ENCODE measurements at places on chromosomes 5 and 9.

DNA sequence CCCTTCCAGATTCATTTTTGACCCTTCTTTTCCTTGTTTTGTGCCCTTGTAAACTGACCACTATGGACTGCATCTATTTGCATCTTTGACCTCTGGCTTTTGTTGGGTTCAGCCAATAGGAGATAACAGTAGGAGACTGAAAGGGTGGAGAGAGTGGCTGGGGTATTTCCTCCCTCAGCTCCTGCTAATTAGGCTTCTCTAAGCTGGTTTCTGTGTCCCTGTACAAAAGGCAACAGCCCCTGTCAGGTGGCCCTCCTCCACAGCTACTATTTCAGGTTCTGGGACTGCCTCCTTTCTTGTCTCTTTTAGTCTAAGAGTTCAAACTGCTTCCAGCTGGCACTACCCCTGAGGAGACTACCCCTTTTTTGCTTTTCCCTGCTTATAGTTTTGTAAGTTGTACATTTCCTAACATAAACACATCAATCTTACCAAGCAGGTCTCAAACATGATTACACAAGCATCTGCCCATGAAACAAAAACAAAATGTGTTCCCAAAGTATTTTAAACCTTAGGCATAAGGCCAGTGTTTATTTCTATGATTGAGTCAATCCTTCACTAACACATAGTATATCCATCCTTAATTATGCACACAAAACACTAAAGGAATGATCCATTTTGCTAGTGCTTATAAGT lies 262.0 kb upstream of the TRPM3 start:
- DNase-seq: no peak

DNA sequence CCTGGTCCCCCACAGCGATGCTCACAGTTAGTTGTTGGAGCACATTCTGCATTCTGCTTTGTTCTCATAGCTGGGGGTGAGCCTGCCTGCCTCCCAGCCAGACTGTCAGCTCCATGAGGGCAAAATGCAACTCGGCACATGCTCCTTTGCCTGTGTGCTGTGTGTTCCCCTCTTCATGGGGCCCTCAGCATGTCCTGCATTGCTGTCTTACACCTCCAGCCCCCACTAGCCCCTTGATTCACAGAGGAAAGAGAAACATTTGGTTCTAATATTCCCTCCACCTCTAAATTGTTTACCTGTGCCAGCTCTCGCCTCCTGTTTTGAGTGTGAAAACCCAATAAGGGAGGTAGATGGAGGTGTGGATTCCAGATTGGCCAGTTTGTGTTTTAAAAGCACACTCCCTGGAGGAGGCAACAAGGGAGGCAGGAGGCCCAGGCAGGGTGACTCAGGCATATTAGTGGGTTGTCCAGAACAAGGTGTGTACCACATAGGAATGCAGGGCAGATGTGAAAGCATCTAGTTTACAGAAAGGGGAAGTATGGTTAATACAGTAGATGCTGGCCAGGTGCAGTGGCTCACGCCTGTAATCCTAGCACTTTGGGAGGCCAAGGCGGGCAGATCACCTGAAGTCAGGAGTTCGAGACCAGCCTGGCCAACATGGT lies 224.6 kb downstream of the AGTPBP1 start:
- DNase-seq: peak; percentile 25

DNA sequence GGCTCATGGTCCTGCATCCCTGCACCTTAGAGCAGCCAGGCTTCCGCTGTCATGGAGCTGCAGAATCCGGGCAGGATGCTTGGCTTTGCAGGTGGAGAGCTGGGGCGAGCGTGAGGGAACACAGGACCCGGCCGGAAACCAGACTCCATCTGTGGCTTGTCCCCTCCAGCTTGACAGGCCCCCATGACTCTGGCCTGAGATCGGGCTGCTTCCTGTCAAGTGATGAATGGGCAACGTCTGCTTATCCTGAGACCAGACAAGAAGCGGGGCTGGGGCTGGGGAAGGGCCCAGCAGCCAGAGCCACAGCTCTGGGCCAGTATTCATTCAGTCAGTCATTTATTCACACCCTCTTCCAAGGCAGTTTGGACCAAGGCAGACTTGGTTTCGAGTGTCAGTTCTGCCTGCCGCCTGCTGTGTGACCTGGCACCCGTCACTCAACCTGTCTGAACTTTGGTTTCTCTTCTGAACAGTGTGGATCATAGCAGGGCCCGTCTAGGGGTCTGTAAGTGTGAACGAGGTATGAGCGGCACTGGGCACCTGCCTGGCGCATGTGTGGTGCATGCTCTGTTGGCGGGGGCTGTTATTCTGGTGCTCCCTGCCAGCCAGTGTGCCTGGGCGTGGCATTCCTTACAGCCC lies 37.5 kb downstream of the NEK6 start:
- no peak for DNase-seq

DNA sequence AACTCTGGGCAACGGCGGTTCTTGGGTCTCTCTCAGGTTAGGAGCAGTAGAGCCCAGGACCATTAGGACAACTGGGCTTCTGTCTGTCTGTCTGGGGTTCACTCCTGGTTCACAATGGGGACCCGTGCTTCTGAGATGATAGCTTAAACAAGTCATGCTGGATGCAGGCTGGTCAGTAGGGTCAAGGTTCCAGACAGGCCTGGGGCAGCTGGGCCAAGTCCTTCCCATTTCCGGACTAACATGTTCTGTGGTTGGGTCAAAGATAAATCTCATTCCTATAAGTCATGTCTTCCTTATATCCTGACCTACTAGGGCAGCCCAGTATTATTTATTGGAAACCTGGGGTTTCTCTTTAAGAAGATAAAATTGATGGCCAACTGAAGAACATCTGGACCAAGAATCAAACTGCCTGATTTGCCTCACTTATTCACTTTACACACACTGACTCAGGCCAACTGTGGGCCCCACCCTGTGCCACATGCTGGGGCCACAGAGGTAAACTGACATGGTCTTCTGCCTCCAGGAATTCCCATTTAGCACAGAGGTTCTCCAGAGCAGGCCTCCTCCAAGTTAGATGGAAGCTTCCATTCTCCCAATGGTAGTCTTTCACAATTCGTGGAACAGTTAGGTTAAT lies 8.3 kb downstream of the HDHD3 start:
- no peak for DNase-seq

GRCh38 chr9:96674906-96675538 lies 19.9 kb upstream of the PRXL2C start:
- no peak for DNase-seq

DNA sequence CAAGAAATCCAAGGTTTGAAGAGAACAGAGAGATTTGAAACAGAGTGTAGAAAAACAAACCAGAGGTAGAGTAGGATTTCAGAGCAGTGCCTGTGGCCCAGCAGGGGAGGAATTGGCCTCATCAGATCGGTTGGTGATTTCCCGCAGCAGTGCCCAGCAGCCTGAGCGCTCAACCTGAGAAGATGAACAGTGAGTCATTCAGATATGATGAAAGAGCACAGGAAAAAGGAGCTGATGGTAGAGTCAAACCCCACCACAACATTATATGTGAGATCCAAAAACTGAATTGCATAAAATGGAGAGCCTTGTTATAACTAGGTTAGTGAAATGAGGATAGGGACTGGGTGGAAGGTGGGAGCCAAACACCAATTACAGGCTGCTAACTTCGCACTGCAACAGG lies 248.9 kb downstream of the PIK3R1 start:
- no peak for DNase-seq

DNA sequence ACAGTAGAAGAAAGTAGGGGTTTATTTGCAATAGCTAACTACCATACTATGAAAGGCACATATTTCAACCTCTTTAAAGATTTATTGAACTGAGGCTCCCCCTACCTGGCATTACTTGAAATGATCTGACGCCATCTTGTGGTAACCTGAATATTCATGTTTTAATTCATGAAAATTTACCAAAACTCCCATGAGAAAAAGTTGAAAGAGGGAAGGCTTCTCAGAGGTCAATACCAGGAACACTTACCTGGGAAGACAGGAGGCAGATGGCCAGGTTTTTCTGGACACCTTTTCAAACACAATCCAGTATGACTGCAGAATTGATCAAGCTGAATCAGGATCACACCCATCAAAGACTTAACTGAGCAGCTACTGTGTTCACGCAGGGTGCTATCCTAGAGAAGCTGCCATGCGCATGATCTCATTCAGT lies 9.4 kb downstream of the PRELID2 start:
- peak; percentile 55 for DNase-seq

DNA sequence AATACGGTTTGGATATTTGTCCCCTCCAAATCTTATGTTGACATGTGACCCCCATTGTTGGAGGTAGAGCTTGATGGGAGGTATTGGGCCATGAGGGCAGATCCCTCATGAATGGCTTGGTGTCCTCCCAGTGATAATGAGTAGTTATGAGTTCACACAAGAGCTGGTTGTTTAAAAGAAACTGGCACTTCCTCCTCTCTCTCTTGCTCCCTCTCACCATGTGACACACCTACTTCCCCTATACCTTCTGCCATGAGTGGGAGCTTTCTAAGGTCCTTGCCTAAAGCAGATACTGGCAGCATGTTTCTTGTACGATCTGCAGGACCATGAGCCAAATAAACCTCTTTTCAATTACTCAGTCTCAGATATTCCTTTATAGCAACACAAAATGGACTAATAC lies 132.0 kb downstream of the PIK3R1 start:
- no peak for DNase-seq

- DNase-seq: peak; percentile 48
Measured at GRCh38 chr9:134502809-134503211, 138.8 kb upstream of the COL5A1 start.

- no peak for DNase-seq
Measured at GRCh38 chr5:96851312-96852062, 24.8 kb upstream of the ERAP2 start.

DNA sequence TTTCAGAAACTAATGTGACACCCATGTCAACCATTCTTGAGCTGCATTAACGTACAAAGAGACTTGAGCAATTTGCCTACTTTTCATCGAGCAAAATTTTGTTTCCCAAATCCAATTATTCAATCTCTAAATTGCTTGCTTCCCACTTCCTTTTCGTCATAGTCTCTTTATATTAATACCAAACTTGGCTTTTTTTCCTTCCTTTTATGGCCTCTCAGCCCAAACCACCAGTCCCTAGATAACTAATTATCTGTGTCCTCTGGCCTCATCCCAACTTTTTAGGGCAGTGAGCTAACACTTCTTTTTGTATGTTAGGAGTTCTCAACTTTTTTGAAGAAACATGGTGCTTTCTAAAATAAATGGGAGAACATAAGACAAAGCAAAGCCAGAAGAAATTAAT lies 155.5 kb upstream of the S1PR3 start:
- no peak for DNase-seq

DNA sequence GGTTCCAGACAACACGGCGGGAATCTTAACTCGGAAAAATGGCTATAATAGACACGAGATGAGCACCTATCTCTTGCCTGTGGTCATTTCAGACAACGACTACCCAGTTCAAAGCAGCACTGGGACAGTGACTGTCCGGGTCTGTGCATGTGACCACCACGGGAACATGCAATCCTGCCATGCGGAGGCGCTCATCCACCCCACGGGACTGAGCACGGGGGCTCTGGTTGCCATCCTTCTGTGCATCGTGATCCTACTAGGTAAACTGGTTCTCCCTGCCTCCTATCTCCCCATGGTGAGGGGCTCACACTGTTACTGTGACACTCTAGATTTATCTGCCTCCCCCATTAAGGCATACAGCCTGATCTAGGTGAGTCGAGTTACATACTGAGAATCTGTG lies 124.2 kb downstream of the CDH6 start:
- DNase-seq: no peak

- no peak for DNase-seq
Measured at GRCh38 chr9:37002413-37003217, 31.5 kb downstream of the PAX5 start.

DNA sequence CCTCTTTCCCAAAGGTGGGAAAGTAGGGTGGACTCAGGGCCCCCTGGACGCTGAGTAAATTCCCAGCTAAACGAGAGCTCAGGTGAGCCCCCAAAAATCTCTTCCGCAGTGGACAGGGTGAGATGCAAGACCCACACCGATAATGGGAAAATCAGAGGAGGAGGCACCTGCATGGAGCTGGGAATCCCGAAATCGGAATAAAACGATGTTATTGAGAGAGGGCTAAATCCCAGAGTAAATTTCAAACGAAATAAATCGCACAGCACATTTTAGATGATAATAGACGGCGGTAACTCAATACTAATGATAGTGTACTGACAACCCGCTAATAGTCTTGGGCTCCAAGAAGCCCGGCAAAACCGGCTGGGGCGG lies 3.0 kb upstream of the BARHL1 start:
- DNase-seq: no peak

- no peak for DNase-seq
Measured at GRCh38 chr5:80094236-80094738, 59.1 kb downstream of the THBS4 start.

GRCh38 chr9:1927546-1927945 lies 87.6 kb upstream of the SMARCA2 start:
- no peak for DNase-seq

- DNase-seq: peak; percentile 18
Measured at GRCh38 chr5:127416906-127417305, 100.5 kb upstream of the PRRC1 start.

- no peak for DNase-seq
Measured at GRCh38 chr9:87512311-87512710, 14.6 kb downstream of the DAPK1 start.

DNA sequence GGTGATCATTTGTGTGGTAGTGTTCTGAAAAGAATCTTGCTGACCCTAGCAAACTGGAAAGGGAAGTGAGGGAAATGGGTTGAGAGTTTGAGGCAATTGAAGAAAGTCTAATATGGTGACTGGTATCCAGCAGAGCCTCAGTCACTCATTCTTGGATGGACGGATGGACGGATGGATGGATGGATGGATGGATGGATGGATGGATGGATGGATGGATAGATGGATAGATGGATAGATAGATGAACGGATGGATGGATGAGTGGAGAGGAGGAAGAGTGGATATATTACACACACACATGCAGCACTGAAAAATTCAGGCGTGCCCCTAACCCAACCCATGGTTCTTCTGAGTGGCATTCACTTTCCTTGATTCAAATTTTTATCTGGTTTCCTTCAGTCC lies 277.6 kb downstream of the EBF1 start:
- no peak for DNase-seq

- DNase-seq: peak; percentile 37
Measured at GRCh38 chr9:73023025-73023541, 70.2 kb upstream of the ALDH1A1 start.

GRCh38 chr5:37133939-37134338 lies 115.2 kb downstream of the CPLANE1 start:
- no peak for DNase-seq

- DNase-seq: no peak
Measured at GRCh38 chr9:14107495-14107894, 206.4 kb downstream of the NFIB start.

- DNase-seq: no peak
Measured at GRCh38 chr5:166022065-166022464, 2269.4 kb upstream of the WWC1 start.

- DNase-seq: no peak
Measured at GRCh38 chr5:149679876-149680809, 50.0 kb upstream of the PPARGC1B start.

- no peak for DNase-seq
Measured at GRCh38 chr5:52947851-52948250, 41.3 kb upstream of the ITGA2 start.

DNA sequence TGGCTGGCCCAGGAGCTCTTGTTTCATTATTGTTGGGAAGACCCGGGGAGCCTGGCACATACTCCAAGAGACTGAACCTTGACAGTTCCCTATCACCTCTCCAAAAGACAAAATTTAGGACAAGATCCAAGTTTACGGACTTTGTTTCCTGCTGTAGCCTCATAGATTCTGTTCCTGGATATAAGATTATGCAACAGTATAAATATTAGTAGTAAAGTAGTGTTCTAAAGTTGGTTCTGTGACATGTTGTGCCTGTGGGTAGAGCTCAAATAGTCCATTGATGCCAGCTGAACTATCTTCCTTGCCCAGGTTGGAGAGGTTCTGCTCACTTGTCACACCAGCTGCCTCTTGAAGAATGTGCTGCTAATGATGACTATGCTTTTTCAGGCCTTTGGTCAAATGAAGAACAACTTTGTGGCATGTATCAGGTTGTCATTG lies 430.2 kb downstream of the DMAC1 start:
- DNase-seq: no peak
